8988T (cell line): ENCODE measurements at places on chromosomes 12 and 14.

DNA sequence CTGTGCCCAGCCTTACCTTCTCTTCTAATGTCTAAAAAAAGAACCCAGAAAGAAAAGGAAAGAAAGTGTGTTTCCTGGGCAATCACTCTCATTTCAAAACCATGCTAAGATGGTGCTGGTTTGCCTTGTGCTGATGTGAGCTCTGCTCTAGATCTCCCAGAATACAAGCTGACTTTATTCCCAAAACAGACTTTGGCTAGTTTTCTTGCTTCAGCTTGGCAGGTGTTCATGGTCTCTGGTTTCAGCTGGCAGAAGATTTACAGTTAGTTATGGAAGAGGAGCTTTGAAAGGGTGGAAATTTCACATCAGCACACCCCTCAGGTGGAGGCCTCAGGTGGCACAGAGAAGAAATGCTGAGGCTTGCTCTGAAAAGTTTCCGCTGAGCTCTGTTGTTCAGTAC is 34.4 kb downstream of the PPP1R36 start:
- no peak for DNase-seq

GRCh38 chr12:52777566-52777965 is 421 bp upstream of the KRT76 start:
- DNase-seq: no peak

- DNase-seq: no peak
Measured at GRCh38 chr12:123465084-123465483, 7.1 kb downstream of the SNRNP35 start.

- DNase-seq: no peak
Measured at GRCh38 chr12:125861299-125862281, 796.4 kb downstream of the AACS start.

- DNase-seq: no peak
Measured at GRCh38 chr12:120249875-120250795, 15.4 kb downstream of the PXN start.

DNA sequence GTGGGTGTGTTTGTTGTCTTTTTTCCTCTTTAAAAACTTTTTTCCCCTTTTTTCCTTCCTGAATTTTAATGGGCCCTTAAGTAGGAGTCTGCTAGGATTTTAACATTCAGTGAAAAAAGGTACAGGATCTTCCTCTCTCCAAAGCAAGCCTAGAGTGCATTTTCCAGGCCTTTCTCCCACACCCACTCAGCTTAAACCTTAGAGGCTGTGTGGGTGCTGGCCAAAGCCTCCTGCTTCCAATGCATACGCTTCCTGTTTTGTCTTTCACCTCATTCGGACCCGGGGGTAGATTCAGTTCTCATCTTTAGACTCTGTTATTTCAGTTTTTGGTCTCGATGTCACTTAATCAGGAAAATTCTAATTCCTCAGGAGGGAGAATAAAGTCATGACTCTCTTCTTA is 51.2 kb downstream of the TMEM30B start:
- no peak for DNase-seq

GRCh38 chr12:103387385-103387784 is 108.4 kb downstream of the C12orf42 start:
- DNase-seq: no peak

GRCh38 chr14:77897374-77897773 is 97.5 kb downstream of the ADCK1 start:
- no peak for DNase-seq

GRCh38 chr12:59164991-59165718 is 244.9 kb upstream of the LRIG3 start:
- DNase-seq: no peak

DNA sequence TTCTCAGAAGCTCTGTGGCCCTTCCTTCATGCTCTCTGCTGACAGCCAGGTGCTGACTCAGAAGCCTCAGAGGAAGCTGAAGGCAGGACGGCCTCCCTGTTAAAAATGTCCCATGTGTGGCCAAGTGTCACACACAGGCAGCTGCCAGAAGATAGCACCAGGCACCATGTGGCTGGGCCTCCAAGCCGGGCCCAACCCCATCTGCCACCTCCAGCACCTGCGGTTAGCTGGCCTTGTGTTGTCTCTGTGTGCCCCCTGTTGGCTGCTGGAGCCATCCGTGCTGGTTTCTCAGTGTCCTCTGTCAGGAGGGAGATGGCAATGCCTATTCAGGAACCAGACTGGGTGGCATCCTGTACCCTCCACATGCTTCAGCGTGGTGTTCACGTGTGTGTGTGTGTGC is 63.2 kb downstream of the TSPAN11 start:
- peak; percentile 94 for DNase-seq

DNA sequence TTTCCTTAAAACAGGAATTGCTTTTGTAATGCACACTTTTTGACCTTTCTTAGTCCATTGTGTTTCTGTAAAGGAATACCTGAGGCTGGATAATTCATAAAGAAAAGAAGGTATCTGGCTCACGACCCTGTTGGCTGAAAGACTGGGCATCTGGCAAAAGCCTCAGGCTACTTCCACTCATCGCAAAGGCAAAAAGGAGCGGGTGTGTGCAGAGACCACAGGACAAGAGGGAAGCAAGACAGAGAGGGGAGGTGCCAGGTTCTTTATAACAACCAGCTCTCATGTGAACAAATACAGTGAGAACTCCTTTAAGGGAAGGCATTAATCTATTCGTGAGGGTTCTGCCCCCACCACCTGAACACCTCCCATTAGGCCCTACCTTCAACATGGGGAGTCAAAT is 182.1 kb downstream of the C12orf50 start:
- DNase-seq: no peak

DNA sequence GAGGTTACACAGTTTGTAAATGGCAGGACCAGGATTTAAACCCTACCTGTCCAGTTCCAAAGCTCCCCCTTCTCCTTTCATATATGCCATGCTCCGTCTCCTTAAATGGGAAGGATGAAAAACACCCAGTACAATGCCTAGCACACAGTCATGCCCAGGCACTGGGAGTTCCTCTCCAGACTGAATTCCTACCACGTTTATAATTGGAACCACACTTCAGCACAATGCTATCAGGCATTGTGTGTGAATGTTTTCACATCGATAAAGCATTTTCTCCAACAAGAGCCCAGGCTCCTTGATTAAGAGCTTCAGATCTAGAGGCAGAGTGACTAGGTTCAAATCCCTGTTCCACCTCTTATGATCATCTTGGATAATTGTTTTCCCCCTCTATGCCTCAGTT is 2.7 kb upstream of the NUAK1 start:
- DNase-seq: no peak

- no peak for DNase-seq
Measured at GRCh38 chr14:99520571-99521081, 39.4 kb downstream of the CCNK start.

GRCh38 chr14:23056145-23056955 is 970 bp downstream of the CDH24 start:
- DNase-seq: peak; percentile 89

DNA sequence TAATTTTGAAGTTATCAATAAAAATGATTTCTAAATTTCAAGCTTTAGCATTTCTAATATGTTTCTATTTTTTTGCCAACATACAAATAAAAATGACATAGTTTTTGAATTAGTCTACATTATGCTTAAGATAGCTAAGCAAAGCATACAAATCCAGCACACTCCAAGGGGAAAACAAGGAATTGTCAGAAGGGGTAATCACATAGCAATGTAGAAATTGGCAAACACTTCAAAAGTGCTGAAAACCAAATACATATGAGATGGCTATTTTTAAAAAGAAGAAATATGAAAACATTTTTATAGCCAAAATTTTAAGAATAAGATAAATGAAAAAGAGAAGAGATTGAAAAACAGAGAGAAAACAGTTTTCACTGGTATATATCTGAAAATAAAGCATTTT is 308.0 kb downstream of the SLC6A15 start:
- DNase-seq: no peak

GRCh38 chr12:113486722-113487121 is 15.1 kb upstream of the LHX5 start:
- no peak for DNase-seq

- peak; percentile 1 for DNase-seq
Measured at GRCh38 chr12:130704606-130705005, 11.5 kb downstream of the RIMBP2 start.

DNA sequence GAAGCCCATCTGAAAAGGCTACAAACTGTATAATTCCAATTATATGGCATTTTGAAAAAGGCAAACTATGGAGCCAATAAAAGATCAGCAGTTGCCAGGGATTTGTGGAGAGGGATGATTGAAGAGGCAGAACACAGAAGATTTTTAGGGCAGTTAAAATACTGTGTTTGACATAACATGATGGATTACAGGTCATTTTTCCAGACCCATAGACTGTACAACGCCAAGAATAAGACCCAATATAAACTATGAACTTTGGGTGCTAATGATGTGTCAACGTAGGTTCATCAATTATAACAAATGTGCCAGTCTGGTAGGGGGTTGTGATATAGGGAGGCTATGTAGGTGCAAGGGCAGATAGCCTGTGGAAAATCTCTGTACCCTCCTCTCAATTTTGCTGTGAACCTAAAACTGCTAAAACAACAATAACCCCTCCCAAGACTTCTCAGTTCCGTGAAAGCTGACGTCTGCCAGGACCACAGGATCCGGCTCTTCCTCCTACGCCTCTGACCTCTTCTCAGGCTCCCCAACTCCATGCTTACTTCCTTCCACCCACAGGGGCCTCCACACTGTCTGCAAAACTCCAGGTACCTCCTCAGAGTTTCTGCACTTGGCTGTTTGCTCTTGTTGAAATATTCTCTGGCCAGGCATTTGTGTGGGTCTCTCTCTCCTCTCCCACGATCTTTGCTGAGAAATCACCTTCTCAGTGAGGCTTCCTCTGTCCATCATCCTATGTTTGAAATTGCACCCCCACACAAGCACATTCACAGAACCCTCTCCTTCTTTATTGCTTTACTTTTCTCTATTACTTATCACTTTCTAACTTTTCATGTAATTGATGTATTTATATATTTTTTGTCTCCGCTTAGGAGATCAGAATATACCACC is 131.4 kb downstream of the BBS10 start:
- no peak for DNase-seq

GRCh38 chr12:22318108-22318737 is 16.3 kb downstream of the ST8SIA1 start:
- no peak for DNase-seq

DNA sequence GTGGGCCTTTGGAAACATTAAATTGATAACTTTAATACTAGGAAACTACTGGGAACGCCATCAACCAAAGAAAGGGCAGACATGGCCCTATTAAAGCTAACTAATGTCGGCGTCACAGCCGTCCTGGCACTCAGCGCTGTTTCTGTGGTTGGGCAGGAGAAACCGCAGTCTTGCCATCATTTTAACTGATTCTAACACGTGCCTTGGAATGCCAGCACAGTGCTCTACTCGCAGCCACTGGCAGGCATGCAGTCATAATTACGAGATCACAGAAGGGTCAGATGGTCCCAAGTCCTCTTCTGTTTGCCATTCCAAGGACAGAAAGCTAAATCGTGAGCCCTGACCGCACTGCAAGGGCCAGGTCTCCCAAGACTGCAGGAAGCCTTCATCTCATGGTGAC is 75.2 kb downstream of the RIMBP2 start:
- no peak for DNase-seq

DNA sequence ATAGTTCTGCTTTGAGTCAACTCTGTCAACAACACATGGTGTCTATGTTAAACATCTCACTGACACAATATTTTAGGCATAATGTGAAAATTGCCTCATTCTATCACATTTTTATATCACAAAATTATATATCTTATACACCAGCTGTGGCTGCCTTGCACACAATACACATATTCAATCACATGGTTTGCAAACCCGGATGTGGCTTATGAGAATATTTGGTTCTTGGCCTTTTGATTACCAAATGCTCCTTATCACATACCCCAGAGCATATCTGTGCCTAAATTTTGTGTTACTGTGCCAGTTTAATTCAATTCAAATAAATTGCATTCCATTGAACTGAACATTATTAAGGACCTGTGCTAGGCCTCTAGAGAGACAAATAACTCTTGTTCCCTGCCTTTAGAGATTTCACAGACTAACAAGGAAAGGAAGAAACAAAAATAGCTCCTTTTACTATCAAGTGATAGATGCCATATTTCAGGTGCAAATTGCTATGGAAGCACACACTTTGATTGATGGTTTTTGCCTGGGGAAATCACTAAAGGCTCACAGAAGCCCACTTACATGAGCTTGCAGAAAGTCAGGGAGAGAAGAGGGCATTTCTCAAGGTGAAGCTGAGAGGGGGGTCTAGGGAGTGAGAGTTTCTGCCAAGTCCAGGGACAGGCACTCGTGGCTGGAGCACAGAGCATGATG is 63.4 kb downstream of the PPP1R36 start:
- no peak for DNase-seq

DNA sequence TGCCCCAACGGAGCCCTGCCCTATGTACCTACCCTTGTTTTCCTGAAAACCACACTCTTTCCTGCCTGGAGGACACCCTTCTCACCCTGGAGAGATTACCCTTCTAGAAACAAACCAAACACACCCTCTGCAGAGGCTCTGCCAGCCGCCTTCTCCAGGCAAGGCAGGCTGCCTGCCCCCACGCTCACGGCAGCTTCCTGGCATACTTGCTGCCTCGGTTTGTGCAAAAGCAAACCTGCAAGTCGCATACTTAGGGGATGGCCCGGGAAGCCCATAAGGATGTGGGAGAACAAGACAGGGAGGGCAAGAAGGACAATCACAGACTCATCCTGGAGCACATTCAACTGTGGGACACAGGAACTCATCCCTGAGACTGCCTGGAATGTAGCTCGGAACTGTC is 154.0 kb upstream of the DIO3 start:
- no peak for DNase-seq

GRCh38 chr12:31962076-31962475 is 2.9 kb downstream of the RESF1 start:
- no peak for DNase-seq

DNA sequence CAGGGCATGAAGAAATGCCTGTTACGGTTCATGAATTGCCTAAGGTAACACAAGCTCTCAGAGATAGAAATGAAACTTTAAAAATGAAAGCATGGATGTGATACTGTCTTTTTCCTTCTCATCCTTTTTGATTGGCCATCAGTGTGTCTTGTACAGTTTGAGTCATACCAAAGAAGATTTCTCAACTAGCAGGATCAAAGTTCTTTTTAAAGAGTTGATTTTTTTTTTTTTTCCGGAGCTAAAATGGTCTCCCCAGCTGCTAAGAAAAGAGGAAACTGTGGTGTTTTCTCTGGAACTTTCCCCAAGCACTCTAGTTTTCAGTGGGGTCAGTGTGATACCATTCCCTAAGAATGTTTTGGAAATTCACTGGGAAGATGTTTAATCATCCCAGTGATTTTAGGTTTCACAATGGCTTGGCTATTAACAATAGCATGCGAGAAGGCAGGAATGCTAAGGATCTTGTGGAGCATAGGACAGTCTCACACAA is 105.0 kb downstream of the ETNK1 start:
- no peak for DNase-seq
